Mammary epithelial cell (primary cell): ENCODE measurements at places on chromosomes 13 and 19. TPM values are rescaled to one million over a fixed set of nuclear protein-coding genes. Genes with fewer than 3 reads are reported as not detected.

DNA sequence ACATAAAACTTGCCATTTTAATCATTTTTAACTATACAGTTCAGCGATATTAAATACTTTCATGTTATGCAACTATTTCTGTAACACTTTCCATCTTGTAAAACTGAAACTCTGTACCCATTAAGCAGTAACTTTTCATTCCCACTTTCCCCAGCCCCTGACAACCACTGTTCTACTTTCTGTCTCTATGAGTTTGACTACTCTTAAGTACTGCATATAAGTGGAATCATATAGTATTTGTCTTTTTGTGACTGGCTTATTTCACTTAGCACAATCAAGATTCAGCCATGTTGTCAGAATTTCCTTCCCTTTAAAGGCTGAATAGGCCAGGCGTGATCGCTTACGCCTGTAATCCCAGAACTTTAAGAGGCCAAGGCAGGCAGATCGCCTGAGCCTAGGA is 56.2 kb downstream of the ARHGAP35 start:
- DNase-seq, result no peak

GRCh38 chr13:110338441-110339101 is 31.5 kb downstream of the COL4A2 start:
- DNase-seq, result no peak

DNA sequence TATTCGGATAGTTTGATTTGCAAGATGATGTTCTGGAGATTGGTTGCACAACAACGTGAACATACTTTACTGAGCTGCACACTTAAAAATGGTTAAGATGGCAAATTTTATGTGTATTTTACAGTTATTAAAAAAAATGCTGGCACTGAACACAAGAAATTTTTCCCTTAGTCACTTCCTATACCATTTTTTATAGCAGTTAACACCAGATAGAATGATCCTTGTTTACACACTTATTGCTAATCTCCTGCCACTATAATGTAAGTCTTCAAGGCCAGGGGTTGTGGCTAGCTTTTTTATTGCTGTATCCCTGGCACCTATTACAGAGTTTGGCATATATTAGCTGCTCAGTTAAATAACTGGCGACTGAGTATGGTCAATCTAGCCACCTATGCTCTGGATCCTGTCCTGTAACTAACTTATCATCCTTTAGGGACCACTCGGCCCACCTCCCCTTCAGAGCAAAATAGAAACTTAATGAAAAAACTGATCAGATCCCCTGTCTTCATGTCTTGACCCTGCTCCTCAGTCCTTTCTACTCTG is 2.0 kb upstream of the EBPL start:
- no peak for DNase-seq

GRCh38 chr13:113634279-113635047 is 23.5 kb downstream of the ATP4B start:
- no peak for DNase-seq

- no peak for DNase-seq
Measured at GRCh38 chr19:15104411-15104810, 2.8 kb upstream of the SYDE1 start.

DNA sequence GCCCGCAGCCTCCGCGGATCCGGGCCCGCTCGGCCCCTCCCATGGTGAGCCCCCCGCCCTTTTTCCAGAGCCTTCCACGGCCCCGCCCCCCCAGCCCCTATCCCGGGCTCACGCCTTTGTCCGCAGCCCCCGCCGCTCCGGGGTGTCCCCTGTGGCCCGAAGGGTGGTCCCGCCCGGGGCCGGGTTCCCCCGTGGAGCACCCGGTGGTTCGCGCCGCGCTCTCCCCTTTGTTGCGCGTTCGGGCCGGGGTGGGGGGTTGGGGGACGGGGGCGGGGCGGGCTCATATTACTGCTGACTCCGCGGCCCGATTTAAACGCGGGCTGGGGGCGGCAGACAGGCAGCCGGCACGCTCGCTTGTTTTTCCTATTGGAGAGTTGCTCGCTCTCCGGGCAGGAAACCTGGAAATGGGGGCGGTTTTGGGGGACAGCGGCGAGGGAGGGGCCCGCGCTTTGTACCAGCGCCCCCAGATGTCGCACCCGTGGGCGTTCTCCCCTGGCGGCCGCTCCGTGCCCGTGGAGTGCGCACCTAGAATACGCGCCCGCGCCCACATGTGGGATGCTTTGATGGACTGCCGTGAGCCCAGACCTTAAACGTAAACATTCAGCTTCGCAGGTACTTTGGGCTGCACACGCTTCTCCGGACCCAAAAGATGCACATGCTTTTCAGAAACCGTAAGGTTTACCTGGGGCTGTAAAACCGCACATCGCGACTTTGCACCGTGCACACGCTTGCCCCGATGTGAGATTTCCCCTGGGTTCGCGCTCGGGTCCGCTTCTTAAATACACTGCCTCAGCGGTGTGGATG is 699 bp downstream of the PTOV1 start:
- no peak for DNase-seq

GRCh38 chr13:104256701-104257100 is 1190.5 kb upstream of the SLC10A2 start:
- DNase-seq, result no peak

DNA sequence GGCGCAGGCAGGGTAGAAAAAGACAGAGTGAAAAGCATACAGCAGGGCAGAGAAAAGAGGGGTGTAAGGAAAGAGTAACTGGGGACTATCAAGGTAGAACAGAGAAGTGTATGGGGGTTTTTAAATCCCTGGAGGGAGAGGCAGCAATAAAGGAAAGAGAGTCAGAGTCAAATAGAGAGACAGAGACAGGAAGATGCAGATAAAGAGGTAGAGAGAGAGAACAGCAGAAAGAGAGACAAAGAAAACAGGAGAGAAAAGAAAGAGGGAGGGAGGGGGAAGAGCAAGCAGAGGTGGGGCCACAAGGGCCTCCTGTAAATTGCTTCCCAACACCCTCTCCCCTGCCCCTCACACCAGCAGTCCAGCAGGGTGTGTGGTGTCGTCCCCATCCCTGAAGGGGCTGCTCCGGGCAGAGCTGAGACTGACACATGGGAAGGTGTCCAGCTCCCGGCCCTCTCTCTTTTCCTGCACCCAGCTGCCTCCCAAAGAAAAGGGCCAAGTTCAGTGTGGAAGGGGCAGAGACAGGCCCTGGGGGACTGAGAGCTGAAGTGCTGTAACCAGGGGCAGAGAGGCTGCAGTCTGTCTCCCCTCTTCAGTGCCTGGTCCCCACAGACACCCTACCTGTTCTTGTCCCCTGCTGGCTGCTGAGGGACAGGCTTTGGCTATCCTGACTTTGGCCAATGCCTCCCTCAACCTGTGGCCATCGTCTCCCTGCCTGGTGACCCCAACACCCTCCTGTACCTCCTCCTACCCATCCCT is 17.4 kb upstream of the POU2F2 start:
- no peak for DNase-seq

DNA sequence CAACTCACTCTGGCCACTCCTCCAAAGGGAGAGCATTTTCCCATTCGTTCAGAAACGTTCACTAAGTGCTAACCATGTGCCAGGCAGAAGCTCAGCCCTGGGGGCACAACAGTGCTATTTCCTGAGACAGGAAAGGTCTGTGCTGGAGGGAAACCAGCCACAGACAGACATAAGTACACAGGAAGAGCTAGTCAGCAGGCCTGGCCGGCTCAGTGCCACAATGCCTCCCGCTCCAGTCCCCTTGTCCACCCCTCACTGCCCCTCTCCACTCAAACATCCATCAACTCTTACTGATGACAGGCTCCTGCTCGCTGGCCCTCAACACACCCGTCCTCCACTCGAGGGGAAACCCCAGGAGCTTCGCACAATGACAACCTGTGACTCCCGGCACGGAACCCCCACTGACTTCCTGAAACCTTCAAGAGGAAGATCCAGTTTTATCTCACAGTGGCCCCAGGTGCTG is 11.3 kb upstream of the PLA2G4C start:
- DNase-seq, result peak; percentile 78

GRCh38 chr13:101423872-101424271 is 7.6 kb upstream of the NALCN start:
- DNase-seq, result no peak

DNA sequence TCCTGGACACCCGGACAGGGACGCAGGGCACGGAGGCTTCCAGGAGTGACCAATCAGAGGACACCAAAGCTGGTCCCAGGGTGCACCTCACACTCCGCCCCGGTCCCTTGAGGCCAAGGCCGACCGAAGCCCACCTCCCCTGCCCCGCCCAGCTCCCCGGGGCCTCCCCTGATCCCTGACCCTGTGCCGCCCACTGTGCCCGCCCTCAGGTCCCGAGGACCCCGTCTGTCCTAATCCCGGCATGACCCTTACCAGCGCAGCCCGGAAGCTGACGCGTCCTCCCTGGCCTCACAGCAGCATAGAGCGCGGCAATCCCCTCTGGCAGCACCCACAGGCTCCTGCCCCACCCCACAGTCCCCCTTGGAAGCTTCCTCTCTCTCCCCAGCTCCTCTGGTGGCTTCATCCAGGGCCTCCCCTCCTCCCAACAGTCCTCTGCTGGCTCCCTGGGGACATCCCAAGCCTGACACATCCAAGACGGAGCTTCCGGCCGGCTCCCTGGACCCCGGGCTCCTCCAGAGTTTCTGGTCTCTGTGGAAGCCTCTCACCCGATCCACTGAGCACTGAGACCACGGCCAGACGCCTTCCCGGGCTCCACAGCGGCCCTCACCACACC is 7.4 kb upstream of the CDC34 start:
- DNase-seq, result no peak

DNA sequence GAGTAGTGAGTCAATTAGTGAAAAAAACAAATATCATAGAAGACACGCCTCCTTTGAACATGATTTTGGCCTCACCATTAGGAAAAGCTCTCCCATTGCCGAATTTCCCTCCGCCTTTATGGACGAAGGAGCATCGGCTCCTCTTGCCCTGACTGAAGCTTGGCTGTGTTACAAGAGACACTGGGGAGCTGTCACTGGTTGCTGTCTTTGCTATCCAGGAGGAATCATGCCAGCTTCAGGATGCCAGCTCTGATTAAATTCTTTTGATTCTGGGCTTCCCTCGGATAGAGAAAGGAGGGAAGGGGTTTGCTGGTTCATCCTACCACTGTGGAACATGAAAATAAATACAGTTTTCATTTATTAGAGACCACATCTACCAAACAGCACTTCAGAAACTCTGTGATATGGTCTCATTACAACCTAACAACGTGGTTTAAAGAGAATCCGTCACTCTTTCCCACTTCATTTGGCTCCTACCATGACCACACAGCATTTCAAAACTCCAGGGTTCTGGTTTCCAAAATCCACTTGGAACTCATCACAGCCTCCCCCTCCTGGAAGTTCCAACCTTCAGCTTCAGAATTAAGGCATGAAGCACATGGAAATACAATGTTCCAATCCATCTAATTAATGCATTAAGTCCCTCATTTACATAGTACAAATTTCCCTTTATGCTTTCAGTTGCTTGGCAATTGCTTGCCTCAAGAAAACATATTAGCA is 446.0 kb downstream of the EFNB2 start:
- DNase-seq, result no peak

DNA sequence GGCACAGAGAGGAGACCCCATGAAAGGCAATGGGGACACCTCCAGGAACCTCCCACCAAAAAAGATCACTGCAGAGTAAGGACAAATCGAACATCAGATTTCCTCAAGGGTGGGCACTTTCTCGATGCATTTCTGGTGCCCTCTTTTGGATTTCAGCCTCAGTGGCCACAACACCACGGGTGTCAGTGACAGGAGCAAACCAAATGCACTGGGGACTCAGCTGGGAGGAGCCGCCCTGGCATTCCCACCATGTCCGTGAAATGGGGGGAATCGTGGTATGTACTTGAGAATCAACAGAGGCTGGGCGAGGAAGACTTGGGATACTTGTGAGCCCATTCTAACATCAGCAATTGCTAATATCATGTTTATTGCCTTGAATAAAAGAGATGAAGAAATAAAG is 16.3 kb downstream of the FAM187B start:
- DNase-seq, result no peak

- no peak for DNase-seq
Measured at GRCh38 chr13:43558326-43558725, 228.4 kb downstream of the ENOX1 start.

DNA sequence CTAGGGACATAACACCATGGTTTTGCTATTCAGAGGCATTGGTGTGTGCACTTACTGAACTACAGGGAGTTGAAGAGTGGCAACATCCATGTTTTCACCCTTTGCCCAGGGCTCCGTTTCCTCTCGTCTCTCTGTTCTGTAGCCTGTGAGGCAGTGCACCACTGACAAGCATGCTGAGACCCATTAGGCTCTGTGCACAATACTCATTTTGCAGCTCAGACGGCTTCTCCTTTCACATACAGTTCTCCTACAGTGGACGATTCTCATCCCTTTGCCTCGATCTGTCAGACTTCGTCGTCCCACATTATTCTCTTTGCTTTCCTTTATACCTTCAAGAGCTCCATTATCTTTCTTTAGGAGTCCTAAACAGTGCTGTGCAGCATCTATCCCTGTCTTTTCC is 403.7 kb downstream of the MYO16 start:
- DNase-seq, result no peak

DNA sequence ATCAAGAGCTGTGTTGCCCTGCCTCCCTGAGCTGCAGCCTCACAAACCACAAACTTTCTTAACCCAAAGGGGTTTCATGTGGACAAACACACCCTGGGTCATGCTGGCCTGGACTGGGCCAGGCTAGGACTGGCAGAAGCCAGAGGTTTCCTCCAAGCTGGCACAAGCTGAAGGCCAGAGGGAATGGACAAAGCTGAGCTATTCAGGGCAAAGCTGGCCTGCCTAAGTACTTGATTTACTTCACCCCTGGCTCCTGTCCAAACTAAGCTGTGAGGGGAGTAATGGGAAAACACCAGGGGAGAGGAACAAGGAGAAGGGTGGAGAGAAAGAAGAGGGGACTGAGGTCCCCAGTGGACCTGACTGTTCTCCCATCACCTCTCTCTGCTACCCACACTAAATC is 6.2 kb downstream of the CPAMD8 start:
- DNase-seq, result no peak

DNA sequence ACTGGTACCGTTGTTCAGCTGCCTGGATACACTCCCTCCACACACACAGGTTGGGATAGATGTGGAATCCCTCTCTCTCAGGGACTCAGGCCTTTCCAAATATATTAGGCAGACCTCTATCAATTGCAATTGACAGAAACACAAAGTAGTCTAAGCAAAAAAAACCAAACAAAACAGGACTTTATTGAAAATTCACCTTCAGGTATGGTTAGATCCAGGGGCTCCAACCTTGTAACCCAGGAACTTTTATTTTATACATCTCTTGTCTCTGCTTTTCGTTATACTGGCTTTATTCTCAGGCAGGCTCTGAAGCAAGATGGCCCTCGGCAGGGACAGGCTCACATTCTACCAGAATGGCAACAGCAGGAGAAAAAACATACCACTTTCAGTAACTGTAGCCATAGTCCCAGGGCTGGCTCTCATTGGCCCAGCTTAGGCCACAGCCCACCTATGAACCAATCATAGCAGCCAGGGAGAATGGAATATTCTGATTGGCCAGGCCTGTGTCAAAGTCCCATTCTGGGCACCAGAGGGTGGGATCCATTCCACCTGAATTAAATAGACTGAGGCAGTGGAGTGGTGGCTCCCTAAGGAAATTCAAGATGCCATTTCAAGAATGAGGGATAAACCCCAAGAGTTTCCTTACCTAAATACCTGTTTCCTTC is 13.1 kb upstream of the CEACAM19 start:
- no peak for DNase-seq

- DNase-seq, result peak; percentile 75
Measured at GRCh38 chr19:50952910-50953309, at the start of gene KLK5. Gene KLK5, minus strand, starts transcription at chr19:50953038. Its CDS starts 381 bp downstream, at chr19:50952657.

GRCh38 chr19:7789447-7789846 is 26.4 kb downstream of the CLEC4M start:
- no peak for DNase-seq

Gene PSG6
- not detected for total RNA-seq

Gene CNFN
- total RNA-seq, result 0.83 TPM

Gene ZNF846
- 9.0 and 10.1 TPM in 2 replicates for total RNA-seq

Gene TNNI3
- total RNA-seq, result not detected

Gene MIR17HG
- 5.2 and 5.7 TPM in 2 replicates for total RNA-seq

Gene KANK3
- 5.3 and 7.7 TPM in 2 replicates for total RNA-seq

Gene S1PR5
- 2.5 and 8.5 TPM in 2 replicates for total RNA-seq
